HAP-1 (cell line): ENCODE measurements at places on chromosomes 13 and 19.
A peak's percentile ranks its signal among the peaks of the same experiment; 100 is the strongest.

- DNase-seq: no peak
Measured at GRCh38 chr19:2341982-2342381, 13.5 kb downstream of the SPPL2B start.

GRCh38 chr19:38806371-38806770 lies 6.4 kb downstream of the LGALS4 start:
- DNase-seq: no peak

DNA sequence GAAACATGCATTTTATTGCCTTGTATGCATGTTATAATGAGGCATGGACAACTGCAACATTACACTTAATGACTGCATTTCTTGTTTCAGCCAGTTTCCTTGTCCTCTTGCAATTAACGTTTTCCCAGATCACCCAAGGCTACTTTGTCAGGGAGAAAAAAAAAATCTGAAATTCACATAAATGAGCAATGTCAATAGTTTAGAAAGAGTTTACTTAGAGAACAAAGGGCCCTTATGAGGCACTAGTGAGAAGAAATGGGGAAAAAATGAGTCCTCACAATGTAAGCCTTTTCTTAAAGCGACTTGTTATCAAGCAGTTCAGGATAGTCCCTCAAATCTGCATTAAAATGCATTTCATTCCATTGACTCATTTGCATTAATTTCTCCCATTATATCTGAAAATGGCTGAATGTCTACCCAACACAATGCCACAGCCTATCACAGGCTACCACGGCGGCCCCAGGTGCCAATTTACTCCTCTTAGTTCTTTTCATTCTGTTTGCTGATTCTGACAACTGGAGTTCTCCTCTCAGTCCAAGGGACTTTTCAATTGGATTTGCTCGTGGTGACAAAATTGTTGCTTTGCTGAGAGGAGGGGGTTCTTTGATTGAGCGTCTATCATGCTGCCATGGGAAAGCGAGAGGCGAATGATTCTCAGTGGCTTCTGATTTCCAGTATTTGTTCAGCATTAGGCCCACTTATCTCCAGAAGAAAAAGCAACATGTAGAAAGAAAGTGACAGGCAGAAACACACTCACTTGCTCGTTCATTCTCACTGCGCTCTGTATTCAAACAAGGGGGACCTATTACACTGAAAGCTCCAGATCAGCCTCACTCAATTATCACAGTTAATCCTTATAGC lies 107.1 kb downstream of the DACH1 start:
- peak; percentile 89 for DNase-seq

DNA sequence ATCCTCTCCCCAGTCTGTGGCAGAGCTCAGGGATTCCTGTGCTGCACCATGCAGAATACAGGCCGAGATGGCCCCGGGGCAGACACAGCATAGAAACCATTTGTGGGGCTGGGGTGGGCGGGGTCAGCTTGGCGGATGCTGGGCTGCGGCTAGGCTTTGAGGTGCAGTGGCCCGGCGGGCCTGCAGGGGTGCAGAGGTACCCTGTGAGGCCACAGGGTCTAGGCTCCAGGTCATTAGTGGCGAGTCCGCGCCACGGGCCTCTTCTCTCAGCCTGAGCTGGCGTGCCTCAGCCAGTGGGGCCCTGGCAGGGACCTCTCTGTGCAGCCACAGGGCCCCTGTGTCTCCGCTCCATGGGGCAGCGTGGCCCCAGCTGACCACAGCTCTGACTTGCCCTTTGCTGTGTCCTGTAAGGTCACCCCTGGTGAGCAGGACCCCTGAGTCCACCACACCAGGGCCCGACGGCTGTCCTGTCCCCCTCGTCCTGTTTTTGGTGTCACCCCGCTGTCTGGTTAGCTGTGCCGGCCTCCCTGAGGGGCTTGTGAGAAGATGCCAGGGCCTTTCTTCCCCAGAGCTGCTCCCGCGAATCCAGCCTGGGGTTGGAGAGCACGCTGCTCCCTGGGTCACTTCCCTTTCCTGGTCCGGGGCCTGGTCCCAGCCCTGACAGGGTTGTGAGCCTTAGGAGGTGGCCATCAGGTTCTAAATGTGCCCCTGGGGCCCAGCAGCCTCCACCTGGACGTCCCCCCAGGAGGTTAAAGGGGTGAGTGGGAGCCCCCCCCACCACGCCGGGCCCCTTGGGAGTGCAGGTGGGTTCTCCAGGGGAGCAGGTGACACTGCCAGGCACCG lies 12.1 kb downstream of the KDM4B start:
- peak; percentile 35 for DNase-seq

- no peak for DNase-seq
Measured at GRCh38 chr13:109933476-109933875, 147.1 kb upstream of the IRS2 start.

DNA sequence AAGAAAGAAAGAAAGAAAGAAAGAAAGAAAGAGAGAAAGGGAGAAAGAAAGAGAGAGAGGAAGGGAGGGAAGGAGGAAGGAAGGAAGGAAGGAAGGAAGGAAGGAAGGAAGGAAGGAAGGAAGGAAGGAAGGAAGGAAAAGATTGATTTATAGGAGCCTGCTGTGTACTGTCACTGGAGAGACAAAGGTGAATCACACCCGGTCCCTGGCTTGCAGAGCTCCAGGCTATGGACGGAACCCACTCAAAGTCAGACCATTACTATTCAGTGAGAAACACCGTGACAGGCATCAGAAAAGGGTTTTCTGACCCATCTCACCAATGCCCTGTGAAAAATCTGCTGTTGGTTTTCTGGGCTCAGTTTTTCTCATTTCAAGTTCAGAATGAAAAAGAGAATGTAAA lies 7.3 kb upstream of the CEACAM6 start:
- no peak for DNase-seq
